ENCODE measurements at places on chromosomes 6 and 20. TPM values are rescaled to one million over a fixed set of nuclear protein-coding genes. Genes with fewer than 3 reads are reported as not detected.

FERMT1 gene
- total RNA-seq = 2.1 TPM

- H3K4me1 ChIP-seq = no peaks in the 10 kb centered on the region
- DNase-seq = no peak
- H3K27ac ChIP-seq = no peak overlapping the region
- H3K27me3 ChIP-seq = no peaks in the 10 kb centered on the region
- no peak overlapping the region for H3K4me3 ChIP-seq
These were observed 672.2 kb downstream of the PRKN start for GRCh38 chr6:162055365-162055764.

DNA sequence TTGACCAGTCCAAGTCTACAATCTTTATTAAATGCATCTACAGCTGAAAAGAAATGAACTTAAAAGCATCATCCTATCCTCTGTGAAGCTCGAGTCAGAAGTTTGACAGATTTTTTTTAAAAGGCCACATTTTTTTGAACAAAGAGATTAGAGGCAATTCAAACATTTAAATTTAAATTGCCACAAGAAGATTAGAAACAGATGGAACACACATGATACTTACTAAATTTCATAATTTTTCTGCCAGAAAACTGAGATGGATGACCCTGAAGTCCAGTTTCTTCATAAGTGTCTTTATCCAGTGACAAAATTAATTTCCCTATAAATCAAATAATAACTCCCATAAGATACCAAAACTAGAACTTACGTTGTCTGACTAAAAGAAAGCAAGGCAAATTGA is 4.3 kb downstream of the RPP40 start:
- H3K27me3 ChIP-seq = no peaks in the 10 kb centered on the region
- H3K27ac ChIP-seq = no peak overlapping the region
- H3K4me1 ChIP-seq = peaks cover 6% of the 10 kb centered on the region
- peaks cover 15% of the 10 kb centered on the region for H3K36me3 ChIP-seq

GRCh38 chr6:87210979-87211378 is 55.6 kb downstream of the ZNF292 start:
- no peaks in the 10 kb centered on the region for H3K4me1 ChIP-seq
- H3K4me3 ChIP-seq = no peak overlapping the region
- H3K27ac ChIP-seq = no peak overlapping the region
- H3K27me3 ChIP-seq = no peaks in the 10 kb centered on the region

DNA sequence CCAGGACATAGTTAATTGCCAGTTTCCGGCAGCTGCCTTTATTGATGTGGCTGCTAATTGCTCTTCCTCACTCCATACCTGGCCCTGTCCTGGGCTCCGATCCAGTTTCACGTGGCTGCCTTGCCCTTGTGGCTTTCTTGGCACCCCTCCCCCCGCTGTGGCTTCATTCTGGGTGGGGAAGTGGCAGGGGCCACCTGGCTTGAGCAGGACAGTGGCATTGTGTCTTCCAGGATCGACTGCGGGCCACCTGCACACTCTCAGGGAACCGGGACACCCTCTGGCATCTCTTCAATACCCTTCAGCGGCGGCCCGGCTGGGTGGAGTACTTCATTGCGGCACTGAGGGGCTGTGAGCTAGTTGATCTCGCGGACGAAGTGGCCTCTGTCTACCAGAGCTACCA is 10.8 kb downstream of the MAVS start:
- no peak overlapping the region for H3K27ac ChIP-seq
- no peak overlapping the region for H3K4me3 ChIP-seq
- H3K27me3 ChIP-seq = no peaks in the 10 kb centered on the region
- no peak for DNase-seq
- H3K36me3 ChIP-seq = peaks cover 48% of the 10 kb centered on the region

DNA sequence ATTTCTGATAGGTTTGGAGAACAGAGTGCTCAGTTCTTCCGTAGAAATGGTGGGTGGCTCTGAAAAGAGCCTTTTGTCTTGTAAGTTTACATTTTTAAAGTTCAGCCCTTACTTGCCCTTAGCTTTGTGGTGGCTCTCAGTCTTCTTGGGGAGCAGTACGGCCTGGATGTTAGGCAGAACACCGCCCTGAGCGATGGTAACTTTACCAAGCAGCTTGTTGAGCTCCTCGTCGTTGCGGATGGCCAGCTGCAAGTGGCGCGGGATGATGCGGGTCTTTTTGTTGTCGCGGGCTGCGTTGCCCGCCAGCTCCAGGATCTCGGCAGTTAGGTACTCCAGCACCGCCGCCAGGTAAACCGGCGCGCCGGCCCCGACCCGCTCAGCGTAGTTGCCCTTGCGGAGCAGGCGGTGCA is 19.5 kb downstream of the OR2B2 start:
- no peaks in the 10 kb centered on the region for H3K36me3 ChIP-seq
- DNase-seq = no peak
- H3K27me3 ChIP-seq = no peaks in the 10 kb centered on the region
- peaks cover 28% of the 10 kb centered on the region for H3K4me1 ChIP-seq

DNA sequence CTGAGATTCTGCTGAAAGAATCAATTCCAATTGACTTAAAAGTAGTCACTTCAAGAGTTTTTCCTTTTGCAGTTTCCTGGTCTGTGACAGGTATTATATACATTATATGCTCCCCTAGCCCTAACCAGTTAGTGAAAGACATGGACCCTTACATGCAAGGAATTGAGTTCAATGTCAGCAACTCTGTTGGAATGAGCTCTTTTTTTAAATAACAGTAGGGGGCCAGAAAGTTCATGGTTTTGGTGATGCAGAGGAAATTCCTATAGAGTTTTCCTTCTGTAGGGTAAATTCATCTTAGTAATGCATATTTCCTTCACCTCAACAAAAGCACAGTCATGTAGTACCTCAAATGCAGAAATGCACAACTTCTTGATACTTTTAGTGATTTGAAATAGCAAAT is 172.2 kb downstream of the KIF6 start:
- H3K27ac ChIP-seq = no peak overlapping the region
- no peaks in the 10 kb centered on the region for H3K36me3 ChIP-seq
- H3K27me3 ChIP-seq = no peaks in the 10 kb centered on the region
- DNase-seq = no peak
- H3K4me3 ChIP-seq = no peak overlapping the region
